Neural progenitor cell (in vitro differentiated cells): ENCODE measurements at places on chromosomes 12 and 14. TPM values are rescaled to one million over a fixed set of nuclear protein-coding genes. Genes with fewer than 3 reads are reported as not detected.

DNA sequence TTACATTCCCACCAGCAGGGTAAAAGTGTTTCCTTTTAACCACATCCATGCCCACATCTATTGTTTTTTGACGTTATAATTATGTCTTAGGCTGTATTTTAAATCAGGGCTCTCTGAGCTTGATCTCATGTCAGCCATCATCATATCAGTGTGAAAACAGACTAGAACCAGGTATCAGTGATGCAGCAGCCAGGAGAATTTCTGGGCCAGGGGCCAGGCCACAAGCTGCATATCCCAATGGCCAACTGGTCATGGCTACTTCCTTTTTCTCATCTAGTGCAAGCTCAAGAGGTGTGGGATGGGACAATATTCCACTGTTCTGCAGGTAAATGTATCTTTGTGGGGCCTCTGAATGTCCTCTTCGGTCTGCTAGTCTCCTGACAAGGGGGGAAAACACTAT is 125.1 kb downstream of the CRADD start:
- peaks cover 7% of the 10 kb centered on the region for H3K4me1 ChIP-seq
- no peak overlapping the region for H3K4me3 ChIP-seq
- no peaks in the 10 kb centered on the region for H3K27me3 ChIP-seq
- DNase-seq = no peak
- H3K36me3 ChIP-seq = no peaks in the 10 kb centered on the region

DNA sequence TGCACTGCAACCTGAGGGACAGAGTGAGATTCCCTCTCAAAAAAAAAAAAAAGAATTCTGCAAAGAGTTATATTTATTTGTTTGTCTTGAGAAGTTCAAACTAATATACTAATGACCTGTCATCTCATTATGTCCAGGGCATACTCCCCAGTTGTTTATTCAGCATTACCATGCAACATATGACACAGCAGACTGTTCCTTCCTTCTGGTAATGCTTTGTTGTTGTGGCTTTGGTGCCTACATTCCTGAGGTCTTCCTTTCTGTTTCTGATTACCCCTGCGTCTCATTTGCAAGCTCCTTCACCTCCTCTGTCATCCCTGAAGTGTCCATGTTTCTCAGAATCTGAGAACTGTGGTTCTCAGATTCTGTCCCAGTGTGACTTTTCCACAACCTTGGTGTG is 55.3 kb downstream of the DERA start:
- H3K4me1 ChIP-seq = no peaks in the 10 kb centered on the region
- no peak overlapping the region for H3K27ac ChIP-seq
- H3K4me3 ChIP-seq = no peak overlapping the region
- no peaks in the 10 kb centered on the region for H3K36me3 ChIP-seq
- no peak for DNase-seq

SCN8A gene
- total RNA-seq = 9.3 and 14.2 TPM in 2 replicates

- H3K4me3 ChIP-seq = no peak overlapping the region
- peaks cover 7% of the 10 kb centered on the region for H3K4me1 ChIP-seq
- H3K27ac ChIP-seq = no peak overlapping the region
- no peaks in the 10 kb centered on the region for H3K27me3 ChIP-seq
- H3K36me3 ChIP-seq = no peaks in the 10 kb centered on the region
Observed at GRCh38 chr12:3473171-3473570, 17.8 kb upstream of the PRMT8 start.

OTX2 gene
- 453 and 513 TPM in 2 replicates for total RNA-seq

DNA sequence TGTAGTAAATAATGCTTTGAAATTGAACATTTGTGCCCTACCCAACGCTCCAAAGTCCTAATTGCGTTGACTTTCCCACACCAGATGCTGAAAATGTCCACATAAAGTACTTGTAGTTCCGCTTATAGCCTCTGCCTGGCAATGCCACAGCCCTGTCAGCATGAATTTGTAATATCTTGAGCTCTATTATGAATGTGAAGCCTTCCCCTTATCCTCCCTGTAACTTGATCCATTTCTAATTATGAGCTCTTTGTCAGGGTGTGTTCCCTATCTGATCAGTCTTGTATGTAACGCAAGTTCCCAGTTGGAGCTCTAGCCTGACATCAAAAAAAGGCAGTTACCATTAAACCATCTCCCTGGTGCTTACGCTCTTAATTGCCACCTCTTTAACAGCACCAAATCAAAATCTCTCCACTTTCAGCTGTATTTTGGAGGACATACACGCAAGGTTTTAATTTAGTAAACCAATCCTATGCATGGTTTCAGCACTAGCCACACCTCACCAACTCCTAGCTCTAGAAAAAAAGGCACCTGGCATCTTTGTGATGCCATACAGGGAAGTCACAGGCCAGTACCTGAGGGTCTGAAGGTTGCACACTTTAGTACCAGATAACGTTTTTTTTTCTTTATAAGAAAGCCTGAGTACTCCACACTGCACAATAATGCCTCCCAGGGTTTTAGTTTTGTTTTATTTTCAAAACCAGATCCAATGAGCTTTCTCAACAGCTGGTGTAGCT is 69.3 kb downstream of the EEA1 start:
- no peak overlapping the region for H3K4me3 ChIP-seq
- H3K4me1 ChIP-seq = no peaks in the 10 kb centered on the region
- H3K36me3 ChIP-seq = no peaks in the 10 kb centered on the region
- no peak overlapping the region for H3K27ac ChIP-seq
- H3K27me3 ChIP-seq = no peaks in the 10 kb centered on the region

DNA sequence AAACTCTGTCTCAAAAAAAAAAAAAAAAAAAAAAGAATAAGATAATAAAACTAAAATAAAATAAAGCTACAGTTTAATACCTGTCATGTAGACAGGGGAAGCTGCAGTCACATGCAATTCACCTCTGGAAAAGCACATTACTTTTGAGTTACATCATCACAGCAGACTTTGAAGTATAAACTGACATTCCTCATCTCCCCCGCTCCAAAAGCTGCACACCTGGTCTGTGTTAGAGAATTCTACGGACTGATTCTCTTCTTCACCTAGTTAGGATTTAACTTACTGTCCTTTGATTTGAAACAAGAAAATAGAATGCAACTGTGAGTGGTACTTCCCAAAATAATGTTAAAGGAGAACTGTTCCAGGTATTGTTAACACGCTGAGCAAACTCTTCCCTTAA is 25.1 kb downstream of the SPPL3 start:
- H3K4me1 ChIP-seq = no peaks in the 10 kb centered on the region
- no peak overlapping the region for H3K27ac ChIP-seq
- no peaks in the 10 kb centered on the region for H3K27me3 ChIP-seq
- no peaks in the 10 kb centered on the region for H3K36me3 ChIP-seq
- no peak for DNase-seq

GRCh38 chr12:21606175-21606574 is 1.5 kb upstream of the GYS2 start:
- peaks cover 6% of the 10 kb centered on the region for H3K4me1 ChIP-seq
- no peak overlapping the region for H3K27ac ChIP-seq
- DNase-seq = no peak
- H3K27me3 ChIP-seq = no peaks in the 10 kb centered on the region
- H3K36me3 ChIP-seq = no peaks in the 10 kb centered on the region
- no peak overlapping the region for H3K4me3 ChIP-seq

- H3K27me3 ChIP-seq = peaks cover 67% of the 10 kb centered on the region
- no peaks in the 10 kb centered on the region for H3K4me1 ChIP-seq
- H3K27ac ChIP-seq = no peak overlapping the region
- no peaks in the 10 kb centered on the region for H3K36me3 ChIP-seq
- DNase-seq = no peak
- no peak overlapping the region for H3K4me3 ChIP-seq
Observed at GRCh38 chr12:132169376-132169775, 25.1 kb downstream of the NOC4L start.

GRCh38 chr14:24852312-24853060 is 197.5 kb downstream of the STXBP6 start:
- DNase-seq = peak; percentile 15
- H3K36me3 ChIP-seq = no peaks in the 10 kb centered on the region
- peaks cover 10% of the 10 kb centered on the region for H3K4me1 ChIP-seq

SAMD4A gene
- 4.3 and 4.6 TPM in 2 replicates for total RNA-seq

GRCh38 chr12:131897276-131897675 is 2.9 kb downstream of the ULK1 start:
- no peak overlapping the region for H3K27ac ChIP-seq
- no peak overlapping the region for H3K4me3 ChIP-seq
- DNase-seq = no peak
- peaks cover 9% of the 10 kb centered on the region for H3K4me1 ChIP-seq

KRT82 gene
- total RNA-seq = not detected in 2 replicates

DNA sequence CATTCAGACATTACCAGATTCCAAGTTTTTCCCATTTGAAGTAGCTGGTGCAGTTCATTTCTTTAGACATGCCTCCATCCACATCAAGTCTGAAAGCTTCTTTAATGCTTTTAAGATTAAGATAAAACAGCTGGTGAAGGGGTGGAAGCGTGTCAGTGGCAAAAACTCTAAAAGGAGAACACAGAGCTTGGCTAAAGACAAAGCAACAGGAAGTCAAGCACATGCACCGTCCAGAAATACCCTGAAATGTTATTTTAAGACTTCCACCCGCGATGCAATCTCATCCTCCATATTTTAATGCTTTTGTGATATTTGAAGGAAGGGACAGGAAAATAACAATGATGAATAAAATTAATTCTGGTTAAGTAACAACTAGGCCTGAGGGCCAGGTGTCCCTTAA is 31.8 kb downstream of the PPM1H start:
- DNase-seq = no peak
- H3K27ac ChIP-seq = no peak overlapping the region
- no peaks in the 10 kb centered on the region for H3K27me3 ChIP-seq
- no peak overlapping the region for H3K4me3 ChIP-seq

CD69 gene
- total RNA-seq = not detected in 2 replicates

GRCh38 chr14:54889919-54890318 is 12.7 kb downstream of the GCH1 start:
- H3K27ac ChIP-seq = no peak overlapping the region
- H3K36me3 ChIP-seq = no peaks in the 10 kb centered on the region
- H3K27me3 ChIP-seq = no peaks in the 10 kb centered on the region
- no peak for DNase-seq

PLA2G1B gene
- total RNA-seq = not detected in 2 replicates

GRCh38 chr14:105184461-105184860 is 3.3 kb upstream of the NUDT14 start:
- no peak overlapping the region for H3K4me3 ChIP-seq
- H3K36me3 ChIP-seq = no peaks in the 10 kb centered on the region
- H3K4me1 ChIP-seq = peaks cover 4% of the 10 kb centered on the region
- no peak for DNase-seq

POTEM gene
- not detected in 2 replicates for total RNA-seq

SIX1 gene
- total RNA-seq = 0.28 TPM in 1 of 2 replicates, not detected in the other

DNA sequence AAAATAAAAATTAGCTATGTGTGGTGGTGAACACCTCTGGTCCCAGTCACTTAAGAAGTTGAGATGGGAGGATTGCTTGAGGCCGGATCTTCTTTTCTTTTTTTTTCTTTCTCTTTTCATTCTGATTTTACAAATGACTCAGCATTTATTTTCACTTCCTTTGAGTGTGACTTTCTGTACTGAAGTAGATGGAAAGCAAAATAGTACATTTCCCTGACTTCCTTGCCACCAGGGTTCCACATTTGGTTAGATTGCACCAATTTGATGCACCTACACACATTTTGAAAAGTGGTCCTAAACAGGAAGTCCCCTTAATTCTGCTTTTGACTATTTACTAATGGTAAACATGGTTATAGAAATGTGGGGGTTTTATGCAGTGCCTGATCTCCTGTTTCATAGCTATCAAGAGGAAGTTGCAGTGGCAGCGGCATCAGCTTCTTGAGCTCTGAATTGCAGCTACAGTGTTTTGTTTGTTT is 13.0 kb upstream of the LEMD3 start:
- H3K4me1 ChIP-seq = no peaks in the 10 kb centered on the region
- H3K4me3 ChIP-seq = no peak overlapping the region
- H3K27me3 ChIP-seq = peaks cover 9% of the 10 kb centered on the region
- no peak for DNase-seq
- no peak overlapping the region for H3K27ac ChIP-seq
- H3K36me3 ChIP-seq = no peaks in the 10 kb centered on the region

DNA sequence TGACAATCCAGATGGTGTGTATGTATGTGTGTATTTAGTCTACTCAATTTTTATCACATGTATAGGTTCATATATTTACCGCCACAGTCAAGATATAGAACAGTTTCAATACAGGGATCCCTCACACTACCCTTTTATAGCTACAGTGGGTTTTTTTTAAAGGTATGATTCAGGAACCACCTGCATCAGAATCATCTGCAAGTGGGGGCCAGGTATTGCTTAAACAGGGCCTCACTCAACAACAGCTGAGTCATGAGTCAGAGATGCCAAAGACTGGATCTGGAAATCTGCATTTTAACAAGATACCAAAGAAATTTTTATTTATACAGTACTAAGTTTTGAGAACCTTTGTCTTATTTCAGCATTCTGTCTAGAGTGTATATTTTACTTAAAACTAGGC is 117.6 kb downstream of the SLC35F4 start:
- H3K4me3 ChIP-seq = no peak overlapping the region
- H3K27ac ChIP-seq = no peak overlapping the region
- H3K27me3 ChIP-seq = no peaks in the 10 kb centered on the region
- H3K36me3 ChIP-seq = no peaks in the 10 kb centered on the region
- H3K4me1 ChIP-seq = no peaks in the 10 kb centered on the region
- no peak for DNase-seq

TMEM179 gene
- 0.77 and 12.1 TPM in 2 replicates for total RNA-seq

- no peaks in the 10 kb centered on the region for H3K36me3 ChIP-seq
- H3K4me3 ChIP-seq = no peak overlapping the region
- no peak for DNase-seq
- no peaks in the 10 kb centered on the region for H3K27me3 ChIP-seq
- peaks cover 11% of the 10 kb centered on the region for H3K4me1 ChIP-seq
Observed at GRCh38 chr14:36365766-36366165, 45.3 kb upstream of the MBIP start.

- no peak overlapping the region for H3K27ac ChIP-seq
- peaks cover 19% of the 10 kb centered on the region for H3K4me1 ChIP-seq
- H3K27me3 ChIP-seq = no peaks in the 10 kb centered on the region
- H3K36me3 ChIP-seq = no peaks in the 10 kb centered on the region
Observed at GRCh38 chr14:50342221-50343078, 30.3 kb downstream of the DMAC2L start.

DNA sequence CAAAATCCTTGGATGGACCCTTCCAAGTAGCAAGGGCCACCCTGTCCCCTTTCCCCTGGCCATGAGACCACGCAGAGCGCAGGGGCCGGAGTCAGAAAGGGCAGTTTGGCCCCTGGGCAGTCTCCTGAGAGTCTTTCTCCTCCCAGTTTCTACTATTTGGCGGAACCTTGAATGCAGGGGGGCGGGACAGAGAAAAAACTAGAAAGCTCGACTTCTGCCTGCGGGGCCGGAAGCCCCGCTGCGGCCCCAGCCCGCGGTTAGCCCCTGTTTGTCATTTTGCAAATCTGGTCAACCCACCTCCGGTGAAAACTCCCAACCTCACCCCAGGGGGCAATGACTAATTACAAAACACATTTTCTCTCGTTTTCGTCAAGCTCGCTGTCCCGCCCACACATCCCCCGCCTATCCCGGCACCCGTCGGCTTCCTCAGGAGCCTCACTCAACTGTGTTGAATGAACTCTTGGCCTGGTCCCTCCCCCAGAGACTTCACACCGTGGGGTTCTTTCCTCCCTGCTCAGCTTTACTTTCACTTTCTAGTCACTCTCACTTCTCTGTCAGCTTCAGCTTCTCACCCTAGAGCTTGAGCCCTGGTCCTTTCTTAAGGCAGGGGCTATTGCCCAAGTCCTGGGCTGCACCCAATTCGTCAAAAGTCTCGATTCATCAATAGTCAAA is 66.7 kb downstream of the IRF2BPL start:
- H3K36me3 ChIP-seq = no peaks in the 10 kb centered on the region
- DNase-seq = peak; percentile 83
- H3K4me3 ChIP-seq = peak overlapping the region; percentile 37
- H3K27ac ChIP-seq = peak overlapping the region; percentile 42

POLE2 gene
- total RNA-seq = 55.2 and 66.9 TPM in 2 replicates
